ENCODE measurements at places on chromosomes 5 and 9. TPM values are rescaled to one million over a fixed set of nuclear protein-coding genes. Genes with fewer than 3 reads are reported as not detected.

Gene CDC20B
- under 0.01 TPM for total RNA-seq

Gene DPH7
- total RNA-seq: 25.5 TPM

Gene FCN2
- not detected for total RNA-seq

Gene PRDM9
- total RNA-seq: not detected

Measured in smooth muscle cell of trachea (primary cell).